ENCODE measurements at places on chromosomes 5 and 9.

DNA sequence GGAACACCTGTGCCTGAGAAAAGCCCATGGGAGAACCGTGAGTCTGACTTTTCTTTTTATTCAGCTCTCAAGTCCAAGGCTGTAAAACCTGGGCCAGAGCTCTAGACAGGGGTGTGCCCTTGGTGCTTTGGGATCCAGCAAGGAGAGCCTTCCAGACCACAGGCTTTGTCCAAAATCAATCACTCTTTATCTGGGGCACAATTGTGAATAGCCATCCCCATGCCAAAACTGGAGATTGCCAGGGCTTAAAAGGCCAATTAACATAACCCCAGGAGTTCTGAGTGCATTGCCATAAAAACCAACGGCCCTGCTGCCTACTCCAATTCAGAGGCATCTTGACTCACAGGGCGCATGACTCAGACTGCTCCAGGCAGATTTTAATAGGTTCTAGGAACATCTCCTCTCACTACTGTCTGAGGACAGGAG lies 391.8 kb downstream of the ARHGEF28 start:
- DNase-seq, result no peak

- DNase-seq, result no peak
Measured at GRCh38 chr5:35557748-35558147, 59.9 kb upstream of the SPEF2 start.

DNA sequence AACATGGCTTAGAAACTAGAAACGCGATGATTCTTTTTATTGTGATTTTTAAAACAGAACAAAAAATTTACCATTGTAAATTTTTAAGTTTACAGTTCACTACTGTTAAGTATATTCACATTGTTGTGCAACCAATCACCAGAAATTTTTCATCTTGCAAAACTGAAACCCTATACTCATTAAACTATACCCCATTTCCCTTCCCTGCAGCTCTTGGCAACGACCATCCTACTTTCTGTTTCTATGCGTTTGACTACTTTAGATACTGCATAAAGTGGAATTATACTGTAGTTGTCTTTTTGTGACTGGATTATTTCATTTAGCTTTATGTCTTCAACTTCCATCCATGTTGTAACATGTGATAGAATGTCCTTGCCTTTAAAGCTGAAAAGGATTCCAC lies 52.5 kb downstream of the SPOCK1 start:
- DNase-seq, result no peak

- DNase-seq, result peak; percentile 57
Measured at GRCh38 chr5:138352722-138353559, 456 bp downstream of the KDM3B start.

GRCh38 chr5:61215996-61216395 lies 53.7 kb upstream of the SMIM15 start:
- DNase-seq, result no peak

GRCh38 chr5:76404223-76405211 lies 1.4 kb downstream of the IQGAP2 start:
- DNase-seq, result peak; percentile 57

GRCh38 chr9:93013856-93014582 lies 44.5 kb upstream of the SUSD3 start:
- DNase-seq, result no peak

GRCh38 chr5:27008604-27009539 lies 29.5 kb downstream of the CDH9 start:
- DNase-seq, result no peak

DNA sequence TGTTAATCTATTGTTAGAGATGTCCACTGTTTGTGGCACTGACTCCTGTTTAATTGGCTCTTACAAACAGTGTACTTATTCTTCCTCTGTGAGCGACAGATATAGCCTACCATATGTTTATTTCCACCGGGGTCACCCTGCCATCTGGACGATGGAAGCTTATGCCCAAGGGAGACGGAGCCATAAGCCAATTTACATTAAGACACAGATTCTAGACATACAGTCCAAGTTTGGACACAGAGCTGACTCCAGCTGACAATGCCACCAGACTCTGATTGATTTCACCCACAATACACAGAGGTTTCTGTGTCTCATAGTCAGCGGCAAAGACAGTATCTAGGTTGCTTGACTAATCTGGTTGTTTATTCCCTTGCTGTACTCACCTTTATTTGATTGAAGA lies 198.9 kb downstream of the ENC1 start:
- no peak for DNase-seq

DNA sequence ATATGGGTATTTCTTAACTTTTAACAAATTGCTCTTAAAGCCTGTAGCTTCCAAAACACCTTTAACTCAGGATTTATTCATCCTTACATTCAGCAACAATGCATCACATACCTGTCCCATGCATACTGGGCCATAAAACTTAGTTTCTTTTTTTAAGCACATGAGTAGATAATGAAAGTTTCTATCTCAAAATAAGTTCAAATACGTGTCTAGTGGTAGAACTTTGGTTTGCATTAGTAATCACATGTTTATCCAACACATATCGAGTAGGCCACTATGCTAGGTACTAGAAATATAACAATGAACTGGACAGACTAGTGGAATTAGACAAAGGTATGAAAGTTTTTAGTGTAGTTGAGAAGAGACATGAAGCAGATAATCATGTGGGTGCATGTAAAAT lies 99.6 kb downstream of the DOCK2 start:
- no peak for DNase-seq

DNA sequence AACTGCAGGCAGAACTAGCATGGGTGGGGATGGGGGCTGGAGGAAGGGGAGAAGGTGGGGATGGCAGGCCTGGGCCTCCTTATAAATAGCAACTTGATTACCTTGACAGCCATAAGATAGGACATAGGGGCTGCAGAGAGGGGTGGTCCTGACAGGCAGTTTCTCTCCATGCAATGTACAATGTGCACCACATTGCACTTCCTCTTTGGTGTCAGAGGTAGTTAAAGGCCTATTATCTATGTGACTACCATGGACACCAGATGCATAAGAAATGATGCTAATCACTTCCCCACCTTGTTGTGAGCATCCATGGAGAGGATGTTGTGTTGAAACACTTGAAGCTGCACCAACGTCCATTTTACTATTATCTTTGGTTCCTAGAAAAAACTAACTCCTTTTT lies 20.2 kb upstream of the SUB1 start:
- no peak for DNase-seq

DNA sequence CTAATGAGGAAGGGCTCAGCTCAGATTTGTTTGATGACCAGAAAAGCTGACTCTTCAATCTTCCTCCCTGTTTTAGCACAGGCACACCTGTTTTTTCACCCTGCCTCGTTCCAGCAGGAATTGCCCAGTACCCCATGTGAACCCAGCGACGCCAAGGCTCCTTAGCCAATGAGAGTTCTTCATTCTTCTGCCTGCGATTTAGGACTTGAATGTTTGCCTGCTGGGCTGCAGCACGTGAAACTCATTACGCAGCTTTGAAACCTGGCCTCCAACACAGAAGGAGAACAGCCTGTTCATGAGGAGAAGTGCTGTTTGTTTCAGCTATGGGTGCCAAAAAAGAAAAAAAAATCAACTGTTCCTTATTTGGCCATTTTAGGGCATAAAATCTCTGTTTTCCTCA lies 315.5 kb downstream of the TRPM3 start:
- no peak for DNase-seq

DNA sequence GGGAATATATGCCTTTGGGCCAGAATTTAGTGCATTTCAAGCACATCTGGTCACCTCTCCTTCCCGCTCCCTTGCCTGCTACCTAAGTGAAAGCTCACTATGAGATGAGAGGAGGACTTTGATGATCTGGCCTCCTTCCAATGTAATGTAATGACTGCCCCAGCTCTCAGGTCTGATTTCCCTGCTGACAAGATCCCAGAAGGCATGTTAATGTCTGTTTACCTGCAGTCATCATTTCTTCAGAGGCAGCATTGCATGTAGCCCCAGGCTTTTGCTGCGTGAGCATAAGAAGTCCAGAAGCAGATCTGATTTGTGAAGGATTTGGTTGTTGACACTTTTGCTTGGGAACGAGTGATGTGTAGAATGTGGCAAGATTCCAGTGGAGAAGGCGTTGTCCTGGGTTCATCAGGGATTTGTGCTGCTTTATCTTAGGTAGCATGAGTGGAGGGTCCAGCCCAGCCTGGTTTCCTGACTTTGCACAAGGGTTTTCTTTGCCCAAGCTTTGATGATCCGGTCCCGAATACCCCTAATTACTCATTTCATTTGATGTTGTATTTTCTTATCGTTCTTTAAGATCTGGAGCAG lies 192.7 kb downstream of the GOLPH3 start:
- no peak for DNase-seq

- no peak for DNase-seq
Measured at GRCh38 chr5:120454094-120454798, 9.9 kb upstream of the PRR16 start.

DNA sequence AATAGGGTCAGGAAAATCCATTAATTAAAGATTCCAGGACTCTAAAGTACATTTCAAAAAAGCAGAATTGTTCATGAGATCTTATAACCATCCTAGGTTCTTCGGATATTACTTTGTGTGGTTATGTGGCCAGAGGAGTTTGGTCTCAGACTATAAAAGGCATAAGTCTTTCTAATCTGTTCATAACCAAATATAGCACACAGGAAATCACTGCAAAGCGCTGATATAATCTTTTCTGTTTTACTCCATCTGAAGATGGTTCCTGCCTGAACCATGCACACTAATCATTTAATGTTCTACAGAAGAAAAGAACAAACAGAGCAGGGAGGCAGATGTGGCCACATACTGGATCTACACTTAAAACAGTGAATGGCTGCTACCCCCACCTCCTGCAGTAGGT lies 182.8 kb downstream of the SEMA5A start:
- no peak for DNase-seq

- no peak for DNase-seq
Measured at GRCh38 chr5:145389047-145389446, 446.1 kb downstream of the PRELID2 start.

GRCh38 chr5:67506241-67506640 lies 309.6 kb upstream of the CD180 start:
- no peak for DNase-seq

DNA sequence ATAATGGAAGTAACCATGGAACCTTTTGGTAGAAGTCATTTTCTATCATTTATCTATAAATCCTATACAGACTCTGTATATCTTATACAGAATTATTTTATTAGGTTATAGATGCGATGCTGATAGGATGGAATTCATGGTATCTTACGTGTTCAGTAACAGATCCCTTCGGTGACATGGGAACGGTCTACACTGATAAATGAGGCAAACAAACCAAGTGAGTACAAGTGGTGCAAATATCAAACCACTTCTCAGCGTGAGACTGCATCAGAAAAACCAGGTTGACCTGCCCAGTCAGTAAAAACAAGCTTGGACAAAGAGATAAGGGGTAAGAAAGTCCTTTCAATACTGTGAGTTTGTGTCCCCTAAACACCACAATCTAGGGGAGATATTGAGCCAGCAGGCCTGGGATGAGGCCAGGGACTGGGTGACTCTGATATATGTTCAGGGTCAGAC lies 215.5 kb downstream of the GAPVD1 start:
- DNase-seq, result no peak

DNA sequence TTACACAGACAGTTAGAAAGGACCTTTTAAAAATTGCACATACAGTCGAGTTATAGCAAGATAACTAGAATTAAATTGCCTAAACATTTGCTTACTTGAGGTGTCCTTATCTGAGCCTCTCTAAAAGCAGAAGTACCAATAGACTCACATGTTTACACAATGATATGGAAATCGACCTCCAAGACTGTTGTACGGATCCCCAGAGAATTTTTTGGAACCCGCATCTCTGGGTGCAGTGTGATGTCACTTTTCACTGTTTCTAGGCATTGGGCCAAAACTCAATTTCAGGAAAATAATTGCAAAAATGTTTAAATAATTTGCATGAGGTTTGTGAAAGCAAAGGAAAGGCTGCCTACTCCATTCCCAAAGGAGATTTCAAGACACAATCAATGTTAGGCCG lies 63.1 kb upstream of the ATG10 start:
- no peak for DNase-seq

DNA sequence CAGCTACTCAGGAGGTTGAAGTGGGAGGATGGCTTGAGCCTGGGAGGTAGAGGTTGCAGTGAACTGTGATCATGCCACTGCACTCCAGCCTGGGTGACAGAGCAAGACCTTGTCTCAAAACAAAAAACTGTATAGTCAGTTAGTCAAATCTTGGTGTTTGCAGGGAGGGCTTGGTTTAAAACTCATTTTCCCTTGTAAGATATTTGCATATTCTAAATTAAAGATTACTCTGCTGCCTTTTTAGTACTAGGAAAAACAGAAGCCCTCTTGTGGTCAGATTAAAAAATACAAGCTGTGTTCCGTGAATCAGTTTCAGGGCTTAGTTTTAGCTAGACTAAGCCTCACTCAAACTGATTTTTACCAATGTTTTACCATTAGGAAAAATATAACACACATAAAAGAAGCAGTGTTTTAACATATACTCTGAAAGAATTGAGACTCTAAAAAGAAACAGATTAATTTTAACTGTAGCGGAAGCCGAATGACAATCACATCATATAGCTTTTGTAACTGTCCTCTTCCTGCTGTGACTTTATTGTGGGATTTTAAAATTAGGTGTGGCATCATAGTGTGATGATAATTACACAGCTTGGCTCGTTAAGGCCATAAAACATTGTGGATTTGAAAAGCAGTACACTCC lies 84.9 kb upstream of the BASP1 start:
- no peak for DNase-seq

- DNase-seq, result no peak
Measured at GRCh38 chr9:3035579-3036332, 191.9 kb upstream of the PUM3 start.

DNA sequence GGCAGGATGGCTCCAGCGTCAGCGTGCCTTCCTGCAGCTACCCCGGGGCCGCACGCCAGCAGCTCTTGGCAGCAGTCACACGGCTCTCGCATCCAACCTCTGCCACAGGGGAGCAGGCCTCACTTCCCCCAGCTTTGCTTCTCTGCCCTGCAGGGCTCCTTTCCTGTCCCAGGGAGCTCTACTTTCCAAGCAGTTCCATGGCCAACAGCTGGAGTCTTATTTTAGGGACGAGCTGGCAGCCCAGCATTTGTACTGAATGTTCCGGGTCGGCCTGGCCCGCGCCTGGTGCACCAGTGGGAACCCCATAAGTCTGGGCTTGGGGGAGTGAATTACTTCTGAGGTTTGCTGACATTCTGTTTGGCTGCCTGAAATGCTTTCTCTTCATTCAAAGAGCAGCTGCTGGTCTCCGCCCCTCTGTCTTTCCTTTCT lies 34.6 kb downstream of the GADD45G start:
- DNase-seq, result no peak

GRCh38 chr5:55176176-55176818 lies 3.3 kb upstream of the CDC20B start:
- DNase-seq, result no peak

- DNase-seq, result no peak
Measured at GRCh38 chr5:127015716-127016115, 14.6 kb downstream of the MARCHF3 start.

GRCh38 chr5:174852143-174852542 lies 127.8 kb downstream of the MSX2 start:
- no peak for DNase-seq

DNA sequence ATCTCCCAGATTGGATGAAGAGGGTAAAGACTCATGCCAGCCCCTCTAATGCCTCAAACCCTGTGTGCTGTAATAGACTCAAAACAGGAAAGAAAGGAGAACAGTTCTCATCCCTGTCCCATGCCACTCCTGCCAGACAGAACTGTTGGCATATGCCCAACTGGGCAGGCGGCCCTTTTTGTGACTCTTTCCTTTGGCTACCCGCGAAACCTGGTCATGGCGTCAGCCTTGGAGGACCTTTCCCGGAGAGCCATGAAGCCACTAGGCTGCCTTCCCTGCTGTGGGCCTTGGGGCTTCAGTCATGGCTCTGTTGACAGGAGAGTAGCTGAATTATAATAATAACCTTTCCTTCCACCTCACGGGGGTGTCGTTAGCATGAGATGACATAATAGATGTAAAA lies 75.9 kb upstream of the SEMA6A start:
- DNase-seq, result no peak

All from stimulated activated CD8-positive, alpha-beta memory T cell treated with anti-CD3 and anti-CD28 coated beads, Interleukin-12 subunit alpha, Interleukin-12 subunit beta, amount 100 ng/mL, for 4 hours (primary cell).